Activated T-helper 9 cell treated with anti-CD3 and anti-CD28 coated beads, Interleukin-2, amount 50 U/mL, for 16 hours (primary cell): ENCODE measurements at places on chromosomes 13 and 19.

GRCh38 chr19:46791944-46792343 is 3.5 kb upstream of the SLC1A5 start:
- DNase-seq = no peak

DNA sequence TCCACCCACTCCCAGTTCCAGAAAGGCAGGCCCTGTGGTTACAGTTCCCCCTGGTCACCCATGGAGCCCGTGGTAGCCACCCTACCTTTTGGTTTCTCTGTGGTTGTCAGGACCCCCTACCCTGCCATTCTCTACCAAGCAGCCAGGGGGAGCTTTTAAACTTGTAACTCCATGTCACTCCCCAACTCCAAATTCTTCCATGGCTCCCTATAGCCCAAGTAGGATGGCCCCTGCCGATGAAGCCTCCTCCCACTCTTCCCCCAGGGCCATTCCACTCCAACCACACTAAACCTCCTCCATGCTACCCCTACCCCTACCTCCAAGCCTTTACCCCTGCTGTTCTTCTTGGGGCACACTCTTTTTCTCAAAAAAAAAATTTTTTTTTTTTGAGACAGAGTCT is 2.2 kb downstream of the S1PR2 start:
- DNase-seq = no peak

GRCh38 chr19:30309905-30310601 is 62.1 kb upstream of the ZNF536 start:
- no peak for DNase-seq

- no peak for DNase-seq
Measured at GRCh38 chr13:108437496-108437895, 168.0 kb downstream of the TNFSF13B start.

DNA sequence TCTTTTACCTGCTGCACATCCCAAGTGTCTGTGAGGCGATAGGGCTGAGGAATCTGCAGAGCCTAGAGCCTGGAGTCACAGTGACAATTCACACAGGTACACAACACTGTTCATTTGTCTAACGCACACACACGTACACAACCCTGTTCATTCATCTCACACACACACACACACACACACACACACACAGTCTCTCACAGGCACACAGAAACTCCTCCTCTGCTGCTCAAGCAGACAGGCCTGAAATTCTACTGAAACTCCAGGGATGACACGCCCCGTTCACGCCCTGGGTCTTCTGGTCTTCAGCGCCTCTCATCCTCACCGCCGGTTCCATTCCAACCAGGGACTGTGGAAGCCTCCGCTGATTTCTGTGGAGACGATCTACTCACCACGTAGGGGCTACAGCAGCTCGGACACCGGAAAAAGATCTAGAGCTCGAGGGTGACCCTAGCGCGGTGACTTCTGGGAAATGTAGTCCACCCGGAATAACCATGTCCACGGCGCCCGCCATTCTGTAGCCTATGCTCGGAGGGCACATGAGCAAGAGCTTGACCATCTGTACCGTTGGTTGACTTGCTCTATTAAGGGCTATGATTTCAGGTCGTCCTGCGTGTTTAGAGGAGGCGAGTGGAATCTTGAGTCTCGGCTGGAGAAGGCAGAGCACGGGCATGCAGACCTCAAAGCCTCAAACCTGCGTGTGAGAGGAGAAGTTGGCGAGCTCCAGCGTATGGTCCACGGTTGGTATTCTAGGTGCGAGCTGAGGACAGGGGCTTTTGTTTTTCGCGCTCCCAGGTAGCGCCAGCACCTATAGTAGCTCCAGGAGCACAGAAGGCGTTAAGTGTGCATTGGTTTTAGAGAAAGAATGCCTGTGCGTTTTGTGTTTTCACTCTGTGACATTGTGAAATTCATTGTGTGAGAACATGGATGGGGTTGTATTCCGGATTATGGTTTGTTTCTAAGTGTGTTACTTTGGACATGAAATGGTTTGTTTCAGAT is 33.4 kb downstream of the ZNF45 start:
- peak; percentile 43 for DNase-seq

GRCh38 chr19:18762125-18763023 is 28.7 kb downstream of the COMP start:
- no peak for DNase-seq
